Fibroblast of skin of scalp (primary cell): ENCODE measurements at places on chromosomes 7 and 10.

- no peak for DNase-seq
Measured at GRCh38 chr10:119367841-119368549, 160.6 kb downstream of the GRK5 start.

- no peak for DNase-seq
Measured at GRCh38 chr7:101563943-101564777, 64.9 kb downstream of the MYL10 start.

GRCh38 chr10:98167191-98167590 is 32.7 kb downstream of the R3HCC1L start:
- no peak for DNase-seq

- peak; percentile 83 for DNase-seq
Measured at GRCh38 chr7:33590916-33591315, 314.4 kb upstream of the BMPER start.

DNA sequence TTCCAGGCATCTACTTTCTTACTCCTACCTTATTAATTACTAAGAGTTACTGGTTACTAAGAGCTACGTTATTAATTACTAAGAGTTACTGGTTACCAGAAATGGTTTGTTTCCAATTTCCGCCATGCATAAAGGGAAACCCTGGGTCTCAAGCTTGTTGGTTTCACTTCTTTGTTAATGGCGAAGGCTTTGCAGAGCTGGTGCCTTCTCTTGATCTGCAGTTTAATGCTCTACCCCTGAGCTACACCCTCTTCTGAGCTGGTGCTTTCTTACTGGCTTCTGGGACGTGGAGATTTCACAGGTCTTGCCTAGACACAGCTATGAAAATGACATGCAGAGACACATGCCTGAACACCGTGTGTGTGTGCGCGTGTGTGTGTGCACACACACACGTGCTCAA is 560 bp downstream of the CPA4 start:
- DNase-seq = no peak

DNA sequence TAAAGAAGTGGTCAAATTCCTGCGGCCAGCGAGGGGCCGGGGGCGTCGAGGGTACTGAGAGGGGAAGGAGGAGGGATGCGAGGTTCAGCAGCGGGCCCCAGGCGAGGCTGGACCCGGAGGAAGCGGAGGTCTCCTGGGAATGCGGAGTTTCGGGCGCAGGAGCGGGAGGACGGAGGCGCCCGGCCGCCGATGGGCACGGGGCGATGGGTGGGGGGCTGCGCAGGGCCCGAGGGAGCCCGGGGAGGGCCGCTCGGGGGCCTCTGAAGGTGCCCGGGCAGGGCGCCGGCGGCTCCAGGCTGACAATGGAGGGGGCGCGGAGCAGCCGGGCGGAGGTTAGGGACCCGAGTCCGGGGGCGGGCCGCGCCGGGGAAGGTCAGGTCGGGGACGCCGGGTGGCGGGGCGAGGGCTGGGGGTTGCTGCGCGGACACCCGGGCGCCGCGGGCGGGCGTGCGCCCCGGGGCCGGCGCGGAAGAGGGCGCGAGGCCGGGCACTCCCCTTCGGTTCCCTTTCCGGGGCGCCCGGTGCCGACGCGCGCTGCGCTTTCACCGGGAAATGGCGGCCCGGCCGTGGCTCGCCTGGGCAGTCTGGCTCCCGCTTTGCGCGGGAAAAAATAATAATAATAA is 683 bp downstream of the MACROH2A2 start:
- DNase-seq = peak; percentile 26

GRCh38 chr10:15313047-15313446 is 58.0 kb downstream of the FAM171A1 start:
- no peak for DNase-seq

DNA sequence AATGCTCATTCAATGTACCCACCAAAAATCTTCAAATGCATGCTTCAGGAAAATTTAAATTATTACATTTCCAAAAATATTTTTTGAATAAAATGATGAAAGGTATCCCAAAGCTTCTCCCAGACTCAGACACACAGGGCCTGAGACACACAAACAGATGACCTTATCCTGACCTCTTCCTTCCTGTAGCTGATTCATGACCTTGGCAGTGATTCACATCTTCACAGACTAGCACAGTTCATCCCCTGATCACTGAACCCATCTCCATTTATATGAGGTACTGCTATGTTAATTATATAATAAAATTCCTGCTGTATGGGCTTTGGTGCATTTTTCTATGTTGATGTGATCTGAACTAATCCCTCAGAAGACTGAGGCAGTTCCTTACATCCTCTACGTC is 265.0 kb upstream of the GLI3 start:
- peak; percentile 76 for DNase-seq

- DNase-seq = no peak
Measured at GRCh38 chr10:76299501-76299900, 868.1 kb downstream of the LRMDA start.

GRCh38 chr10:61878740-61879068 is 22.8 kb upstream of the ARID5B start:
- no peak for DNase-seq

DNA sequence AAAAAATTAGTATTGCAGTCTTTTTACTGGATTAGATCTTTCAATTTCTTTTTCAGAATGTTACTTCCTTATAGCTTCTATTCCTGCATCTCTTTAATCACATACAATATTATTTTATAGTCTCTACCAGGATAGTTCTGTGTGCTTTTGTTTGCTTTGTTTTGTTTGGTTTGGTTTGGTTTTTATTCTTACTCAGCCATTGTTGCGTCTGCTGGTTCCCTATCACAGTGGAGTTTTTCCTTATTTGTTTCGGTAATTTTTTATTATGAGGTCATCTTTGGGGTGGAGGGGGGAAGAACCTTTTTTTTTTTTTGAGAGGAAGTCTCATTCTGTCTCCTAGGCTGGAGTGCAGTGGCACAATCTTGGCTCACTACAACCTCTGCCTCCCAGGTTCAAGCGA is 9.0 kb upstream of the BAIAP2L1 start:
- DNase-seq = no peak

DNA sequence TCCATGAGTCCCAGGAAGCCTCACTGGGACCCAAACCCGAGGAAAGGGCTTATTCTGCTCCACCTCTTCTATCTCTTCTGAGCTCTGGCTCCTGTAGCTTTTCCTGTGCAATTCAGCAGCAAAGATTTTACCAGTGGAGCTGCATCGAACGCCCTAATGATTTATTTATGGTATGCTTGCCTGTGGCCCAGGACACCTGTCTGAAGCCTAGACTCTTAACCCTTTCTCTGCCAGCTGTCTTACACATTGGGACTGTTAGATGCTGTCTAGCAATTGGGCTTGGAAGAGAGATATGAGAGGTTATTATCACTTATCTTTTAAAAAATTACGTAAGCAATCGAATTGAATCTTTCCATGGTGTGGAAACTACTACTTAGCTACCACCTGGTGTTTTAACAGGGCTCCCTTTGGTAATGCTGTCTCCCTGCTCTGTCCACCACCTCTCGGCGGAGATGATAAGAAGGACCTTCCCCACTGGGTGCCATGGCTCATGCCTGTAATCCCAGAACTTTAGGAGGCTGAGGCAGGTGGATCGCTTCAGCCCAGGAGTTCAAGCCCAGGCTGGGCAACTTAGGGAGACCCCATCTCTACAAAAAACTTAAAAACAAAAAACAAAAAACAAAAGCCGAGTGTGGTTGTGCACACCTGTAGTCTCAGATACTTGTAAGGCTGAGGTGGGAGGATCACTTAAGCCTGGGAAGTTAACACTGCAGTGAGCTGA is 8.8 kb downstream of the ACSL5 start:
- no peak for DNase-seq

- peak; percentile 12 for DNase-seq
Measured at GRCh38 chr7:135160858-135161653, 9.5 kb downstream of the CYREN start.

GRCh38 chr7:66277492-66277891 is 72.4 kb downstream of the TPST1 start:
- peak; percentile 17 for DNase-seq

GRCh38 chr7:14309432-14309831 is 320.0 kb upstream of the ETV1 start:
- no peak for DNase-seq

- DNase-seq = peak; percentile 69
Measured at GRCh38 chr10:70132098-70133029, at the start of gene AIFM2. AIFM2 (minus strand) TSS chr10:70132825; CDS start chr10:70124084, 8,741 bp downstream.

DNA sequence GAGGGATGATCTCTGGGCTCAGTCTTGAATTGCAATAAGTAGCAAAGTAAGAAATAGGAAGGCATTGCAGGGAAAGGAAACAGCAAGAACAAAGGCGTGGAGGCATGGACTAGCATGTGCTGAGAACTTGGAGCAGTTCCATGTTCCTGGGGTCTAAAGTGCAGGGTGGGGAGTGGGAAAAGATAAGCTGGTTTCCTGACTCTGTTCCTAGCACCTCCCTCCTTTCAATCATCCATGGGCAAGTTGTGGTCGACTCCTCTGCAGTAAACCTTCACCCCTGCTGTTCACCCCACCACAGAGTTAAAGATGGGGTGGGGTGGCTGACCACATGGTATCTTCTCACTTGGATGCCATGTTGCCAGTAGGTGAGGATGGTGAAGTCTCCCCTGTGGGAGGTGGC is 29.6 kb downstream of the RPS24 start:
- no peak for DNase-seq

DNA sequence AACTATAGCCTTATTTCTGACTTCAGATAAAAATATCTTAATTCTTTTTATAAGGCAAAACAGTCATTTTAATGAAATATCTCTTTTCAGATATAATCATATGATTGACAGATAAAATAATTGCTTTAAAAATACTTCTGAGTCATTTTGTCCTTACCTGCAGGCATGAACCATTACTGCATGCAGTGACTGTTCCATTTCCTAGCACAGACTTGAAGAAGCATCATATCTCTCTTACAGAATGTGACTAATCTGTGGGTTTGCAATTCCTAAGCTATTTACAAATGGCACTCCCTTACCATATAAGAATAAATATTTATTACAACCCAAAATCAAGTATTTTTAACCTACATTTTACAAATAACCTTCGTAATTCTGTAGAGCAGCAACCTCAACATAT is 120.7 kb downstream of the SRPK2 start:
- peak; percentile 52 for DNase-seq

DNA sequence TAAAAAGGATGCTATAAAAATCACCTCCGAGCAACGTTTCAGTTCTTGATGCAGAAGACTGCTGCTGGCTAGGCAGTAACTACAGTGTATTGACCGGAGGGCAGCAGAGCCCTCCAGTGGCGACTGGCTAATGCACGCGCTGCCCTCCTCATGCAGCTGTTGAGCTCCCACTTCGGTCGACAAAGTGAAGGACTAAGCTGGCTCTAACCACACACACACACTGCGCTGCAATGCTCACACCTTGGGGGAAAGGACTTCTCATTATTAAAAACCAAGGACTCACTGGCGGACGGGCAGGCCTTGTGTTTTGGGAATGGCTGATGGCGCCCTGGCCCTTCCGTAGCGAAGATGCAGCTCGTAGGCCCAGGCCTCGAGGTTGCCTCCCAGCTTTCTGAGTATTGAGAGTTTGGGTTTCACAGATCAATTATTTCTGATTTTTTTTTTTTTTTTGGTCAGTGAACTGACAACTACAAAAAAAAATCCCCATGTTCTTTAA is 120.9 kb upstream of the DIP2C start:
- peak; percentile 44 for DNase-seq

DNA sequence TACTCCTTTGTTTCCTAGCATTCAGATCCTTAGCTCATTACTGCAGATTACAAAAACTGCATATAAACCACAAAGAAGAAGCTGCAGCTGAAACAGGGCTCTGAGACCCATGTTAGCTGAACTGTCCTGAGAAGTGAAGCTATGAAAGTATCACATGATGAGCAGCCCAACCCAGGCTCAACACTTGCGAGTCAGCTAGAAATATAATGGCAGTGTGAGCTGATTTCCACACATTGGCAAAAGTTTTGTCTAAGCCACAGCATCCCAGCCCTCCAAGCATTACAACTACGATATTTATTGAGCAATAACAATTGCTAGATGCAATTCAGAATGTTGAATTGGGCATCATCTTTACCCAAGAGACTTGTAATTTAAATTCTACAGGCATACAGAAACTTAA is 34.5 kb upstream of the SKAP2 start:
- DNase-seq = no peak

DNA sequence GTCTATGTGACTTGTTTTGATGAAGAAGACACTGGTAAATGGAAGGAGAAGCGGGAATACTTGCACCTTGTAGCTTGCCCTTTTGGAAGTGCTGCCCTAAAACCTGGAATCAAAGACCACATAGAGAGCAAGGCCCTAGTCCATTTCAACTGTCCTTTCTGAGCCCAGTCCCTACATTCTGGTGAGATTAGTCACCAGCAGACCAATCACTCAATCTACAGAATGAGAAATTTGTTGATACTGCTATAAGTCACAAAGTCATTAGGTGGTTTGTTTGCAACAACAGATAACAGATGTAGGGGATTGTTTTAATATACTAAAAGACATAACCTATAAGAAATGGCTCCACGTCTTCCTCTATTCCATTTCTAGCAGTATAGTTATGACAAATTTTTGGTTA is 33.6 kb downstream of the WASL start:
- no peak for DNase-seq

DNA sequence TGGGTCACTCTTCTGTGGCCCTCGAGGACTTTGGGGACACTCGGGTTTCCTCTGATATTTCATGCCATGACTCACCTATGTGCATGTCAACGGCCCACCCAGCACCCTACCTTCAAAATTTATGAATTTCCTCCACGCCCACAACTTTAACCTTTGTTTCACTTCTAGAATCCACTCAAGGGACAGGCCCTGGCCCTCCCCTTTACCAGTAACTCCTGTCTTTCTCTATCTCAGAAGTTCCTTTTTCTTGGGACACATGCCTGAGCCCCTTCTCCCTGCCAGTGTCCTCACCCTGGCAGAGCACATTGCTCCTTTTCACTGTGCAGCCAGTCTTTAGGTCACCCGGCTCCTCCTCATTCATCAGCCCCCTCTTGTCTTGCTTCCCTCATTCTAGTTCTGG is 282.5 kb upstream of the KLF6 start:
- no peak for DNase-seq

DNA sequence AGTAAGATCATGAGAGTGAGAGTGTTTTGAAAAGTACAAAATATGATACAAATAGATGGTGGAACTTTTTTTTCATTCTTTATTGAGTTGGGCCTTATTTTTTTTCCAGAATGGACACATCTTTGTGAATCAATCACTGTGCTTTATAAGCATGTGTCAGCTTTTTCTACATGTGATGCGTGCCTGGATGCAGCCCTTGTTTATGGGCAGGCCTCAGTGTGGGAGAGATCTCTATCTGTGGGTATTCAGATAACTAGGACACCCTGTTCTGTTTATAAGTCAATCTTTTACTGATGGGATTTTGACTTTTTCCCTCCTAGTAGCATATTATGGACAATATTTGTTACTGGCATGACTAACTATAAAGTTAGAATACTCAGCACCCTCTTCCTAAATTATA is 42.9 kb upstream of the IKZF1 start:
- DNase-seq = no peak

GRCh38 chr7:119197877-119198527 is 973.5 kb downstream of the ANKRD7 start:
- DNase-seq = peak; percentile 35

GRCh38 chr10:60794953-60795352 is 16.7 kb downstream of the CDK1 start:
- no peak for DNase-seq

- no peak for DNase-seq
Measured at GRCh38 chr10:101137271-101137670, 6.2 kb downstream of the TLX1 start.

GRCh38 chr10:89648074-89648473 is 3.0 kb upstream of the PANK1 start:
- DNase-seq = no peak
